ENCODE measurements at places on chromosomes 2 and 18.
A peak's percentile ranks its signal among the peaks of the same experiment; 100 is the strongest.

DNA sequence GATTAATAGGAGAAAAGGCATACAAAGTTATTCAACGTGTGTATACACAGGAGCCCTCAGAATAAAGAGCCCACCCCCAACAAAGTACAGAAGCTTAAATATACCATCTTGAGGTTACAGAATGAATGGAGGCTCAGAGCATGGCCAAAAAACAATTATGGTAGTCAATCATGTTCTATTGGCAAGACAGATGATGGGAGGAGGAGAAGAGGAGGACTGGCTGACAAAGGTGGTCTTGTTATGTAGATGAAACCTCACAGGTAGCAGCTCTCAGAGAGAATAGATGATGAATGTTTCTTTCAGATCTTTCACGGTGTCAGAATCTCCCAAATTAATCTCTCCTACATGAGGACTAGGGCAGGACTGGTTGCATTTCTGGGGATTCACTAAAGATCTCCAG lies 66.0 kb downstream of the ARL4C start:
- DNase-seq = no peak

- no peak for DNase-seq
Measured at GRCh38 chr2:169077674-169078240, 8.4 kb downstream of the DHRS9 start.

GRCh38 chr18:35862119-35862640 lies 110.3 kb upstream of the RMP24 start:
- DNase-seq = no peak

GRCh38 chr2:207073801-207074678 lies 91.7 kb downstream of the KLF7 start:
- DNase-seq = peak; percentile 25

GRCh38 chr2:156687715-156688114 lies 251.5 kb downstream of the GPD2 start:
- DNase-seq = no peak

DNA sequence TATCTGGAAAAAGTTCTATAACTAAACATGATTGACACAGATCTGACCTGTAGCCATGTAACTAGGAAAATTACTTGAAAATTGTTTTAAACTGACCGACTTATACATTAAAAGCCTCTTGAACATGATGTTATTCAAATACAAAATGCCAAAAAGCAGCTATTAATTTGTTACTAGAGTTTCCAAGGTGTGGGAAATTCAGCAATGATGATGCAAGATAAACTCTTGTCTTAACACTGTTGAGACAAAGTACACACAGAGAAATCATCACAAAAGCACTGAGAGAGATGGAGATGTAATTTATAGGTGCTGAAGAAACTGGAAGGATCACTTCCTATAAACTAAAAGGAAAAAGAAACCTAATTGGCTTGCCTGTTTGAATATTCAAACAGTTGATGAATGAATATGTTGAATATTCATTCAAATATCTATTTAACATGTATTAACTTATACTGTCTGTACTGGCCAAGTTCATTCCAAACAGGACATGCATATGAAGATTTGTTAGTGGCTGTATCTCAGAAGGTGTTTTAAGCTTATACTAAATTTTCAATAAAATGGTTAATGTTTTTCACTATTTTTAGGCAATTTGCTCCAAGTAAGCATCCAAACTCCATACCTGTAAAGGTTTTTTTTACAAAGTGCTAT lies 34.6 kb upstream of the WDR75 start:
- DNase-seq = no peak

DNA sequence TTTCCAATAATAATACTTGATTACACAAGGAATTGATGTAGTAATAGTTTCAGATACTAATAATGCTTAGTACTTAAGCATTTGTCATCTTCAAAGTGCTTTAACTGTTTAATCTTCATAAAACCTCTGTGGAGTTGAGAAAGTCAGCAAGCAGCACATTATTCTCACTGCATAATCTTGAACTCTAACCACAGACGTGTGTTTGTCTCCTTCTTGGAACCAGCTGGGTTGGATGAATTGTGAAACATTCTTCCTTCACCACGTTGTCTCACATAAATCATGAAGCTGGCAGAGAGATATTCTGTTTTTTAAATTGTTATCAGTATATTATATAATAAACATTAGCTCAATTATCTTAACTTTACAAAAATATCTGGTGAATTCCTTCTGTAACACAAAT lies 55.1 kb upstream of the LDAH start:
- DNase-seq = no peak

GRCh38 chr2:162782138-162782537 lies 56.4 kb downstream of the KCNH7 start:
- DNase-seq = no peak

- no peak for DNase-seq
Measured at GRCh38 chr2:151845884-151846283, 17.7 kb upstream of the ARL5A start.
